ENCODE measurements at places on chromosomes 12 and 14.

GRCh38 chr14:105475269-105476096 is 862 bp downstream of the CRIP2 start:
- no peak for DNase-seq

DNA sequence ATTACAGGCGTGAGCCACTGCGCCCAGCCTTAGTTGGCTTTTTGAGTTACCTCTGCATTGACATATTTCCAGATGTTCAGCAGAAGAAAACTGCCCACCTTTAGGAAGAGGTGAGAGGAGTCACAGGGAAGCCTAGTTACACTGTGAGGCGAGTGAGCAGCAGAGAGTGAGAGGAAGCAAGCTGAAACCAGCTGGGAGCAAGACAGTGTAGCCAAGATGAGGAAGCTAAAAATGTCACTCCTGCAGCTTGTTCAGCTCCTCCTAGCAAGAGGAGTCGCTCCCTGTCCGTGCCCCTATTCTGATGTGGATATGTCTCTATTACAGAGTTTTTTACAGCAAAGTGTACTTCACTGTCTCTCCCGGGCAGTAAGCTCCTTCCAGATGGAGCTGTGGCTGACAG is 127.6 kb downstream of the GXYLT1 start:
- DNase-seq: no peak

DNA sequence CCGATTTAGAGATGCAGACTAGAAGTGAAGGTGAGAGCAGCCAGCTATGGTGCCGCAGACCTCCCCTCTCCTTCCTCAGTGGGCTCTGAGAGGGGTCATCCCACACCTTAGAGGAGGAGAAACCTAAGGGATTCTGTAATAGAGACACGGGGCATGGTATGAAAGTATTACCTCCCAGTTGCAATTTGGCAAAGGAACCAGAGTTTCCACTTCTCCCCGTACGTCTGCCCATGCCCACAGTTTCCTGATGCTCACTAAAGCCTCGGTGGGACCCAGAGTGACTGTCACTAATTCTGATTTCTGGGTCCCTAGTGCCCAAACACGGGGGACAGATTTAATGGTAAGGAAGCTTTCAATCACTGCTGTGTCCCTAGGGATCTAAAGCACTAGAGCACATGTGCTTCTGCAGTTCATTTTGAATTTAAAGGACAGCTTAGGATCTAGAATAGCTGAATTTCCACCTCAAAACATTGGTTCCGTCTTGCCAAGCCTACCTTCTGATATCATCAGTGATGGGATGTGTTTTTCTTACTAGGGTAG is 44.1 kb downstream of the DAD1 start:
- no peak for DNase-seq

DNA sequence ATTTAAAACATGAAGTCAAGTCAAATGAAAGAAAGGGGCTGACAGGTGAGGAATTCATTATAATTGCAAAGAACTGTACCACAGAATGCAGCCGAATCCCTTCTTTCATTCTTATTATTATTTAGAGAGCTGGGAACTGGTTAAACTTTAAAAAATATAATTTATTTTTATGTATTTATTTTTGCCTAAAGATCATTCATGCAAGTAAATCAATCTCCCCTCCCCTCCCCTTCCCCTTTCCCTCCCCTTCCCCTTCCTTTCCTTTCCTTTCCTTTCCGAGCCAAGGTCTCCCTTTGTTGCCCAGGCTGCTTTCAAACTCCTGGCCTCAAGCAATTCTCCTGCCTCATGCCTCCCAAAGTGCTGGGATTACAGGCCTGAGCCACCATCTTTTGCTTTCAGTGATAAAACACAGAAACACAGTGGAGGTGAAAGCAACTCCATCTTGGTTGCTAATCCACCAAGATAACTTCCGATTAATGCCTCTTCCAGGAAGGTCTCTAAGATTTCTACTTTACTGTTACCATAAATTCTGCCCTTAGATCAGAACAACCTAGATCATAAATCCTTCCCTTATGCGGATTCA is 6.0 kb upstream of the UBC start:
- no peak for DNase-seq

DNA sequence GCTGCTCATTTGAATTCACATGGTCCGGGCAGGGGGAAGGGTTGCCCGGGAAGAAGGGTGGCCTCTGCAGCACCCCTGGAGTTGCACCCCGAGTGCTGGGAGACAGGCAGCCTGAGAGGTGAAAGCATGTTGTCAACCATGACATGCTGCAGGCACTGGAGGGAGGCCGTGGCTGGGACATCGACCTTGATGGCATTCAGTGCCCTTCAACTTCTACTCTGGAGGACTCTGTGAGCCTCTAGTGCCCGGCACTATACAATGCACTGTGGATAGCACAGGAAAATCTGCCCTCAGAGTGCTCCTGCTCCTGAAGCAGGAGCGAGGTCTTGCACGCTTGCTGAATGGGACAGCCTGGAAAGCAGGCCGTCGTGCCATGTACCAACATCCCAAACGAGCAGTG is 359.3 kb upstream of the FKBP4 start:
- DNase-seq: no peak

DNA sequence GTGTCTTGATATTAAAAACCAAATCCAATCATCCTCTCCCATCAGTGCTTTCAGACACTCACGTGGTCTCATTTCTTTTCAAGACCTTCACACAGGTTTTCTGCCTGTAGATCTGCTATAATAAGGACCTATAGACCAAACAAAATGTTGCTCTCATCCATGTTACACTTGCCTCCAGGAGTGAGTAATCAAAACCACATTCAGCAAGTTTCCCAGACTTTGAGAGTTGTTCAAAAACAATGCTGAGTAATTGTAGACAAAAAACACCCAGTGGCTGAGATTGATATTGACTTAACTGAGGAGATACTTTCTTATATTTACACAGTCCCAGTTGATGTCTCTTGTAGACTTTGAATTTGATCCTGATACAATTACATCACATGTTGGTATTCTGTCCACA is 383.1 kb downstream of the TMEM132D start:
- DNase-seq: no peak

GRCh38 chr12:84641940-84642545 is 270.6 kb downstream of the SLC6A15 start:
- DNase-seq: peak; percentile 98

- no peak for DNase-seq
These were observed 196.6 kb upstream of the DCN start for GRCh38 chr12:91379051-91379775.

DNA sequence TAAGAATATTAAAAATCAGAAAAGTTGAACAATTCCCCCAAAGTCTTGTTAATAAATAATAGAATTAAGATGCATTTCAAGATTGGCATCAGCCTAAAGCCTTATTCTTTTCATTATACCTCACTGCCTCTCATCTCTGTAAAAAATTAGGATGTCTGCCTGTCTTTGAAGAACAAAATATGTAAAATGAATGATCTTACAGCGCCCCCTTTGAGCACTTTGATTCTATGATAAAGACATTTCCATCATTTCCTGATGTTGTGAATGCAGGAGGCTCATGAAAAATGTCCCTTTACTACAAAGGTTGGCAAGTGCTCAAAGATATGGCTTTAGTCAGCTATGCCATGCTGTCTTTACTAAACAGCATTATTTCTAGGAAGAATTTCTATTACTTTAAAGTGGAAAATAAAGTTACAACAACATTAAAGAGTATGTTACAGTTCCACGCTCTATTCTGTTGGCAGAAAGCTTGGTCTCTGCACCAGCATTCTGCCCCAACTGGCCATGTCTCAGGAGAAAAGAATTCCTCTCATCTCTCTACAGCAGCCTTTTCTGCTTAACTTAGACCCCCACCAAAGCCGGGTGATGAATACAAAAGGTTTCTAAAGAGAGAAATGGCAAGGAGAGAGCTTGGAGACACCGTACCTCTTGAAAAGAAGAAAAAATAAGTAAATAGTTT is 95.1 kb downstream of the LLPH start:
- no peak for DNase-seq

GRCh38 chr14:26995301-26995700 is 397.5 kb upstream of the NOVA1 start:
- DNase-seq: no peak

- DNase-seq: no peak
These were observed 150.1 kb downstream of the NTF3 start for GRCh38 chr12:5582018-5582417.

DNA sequence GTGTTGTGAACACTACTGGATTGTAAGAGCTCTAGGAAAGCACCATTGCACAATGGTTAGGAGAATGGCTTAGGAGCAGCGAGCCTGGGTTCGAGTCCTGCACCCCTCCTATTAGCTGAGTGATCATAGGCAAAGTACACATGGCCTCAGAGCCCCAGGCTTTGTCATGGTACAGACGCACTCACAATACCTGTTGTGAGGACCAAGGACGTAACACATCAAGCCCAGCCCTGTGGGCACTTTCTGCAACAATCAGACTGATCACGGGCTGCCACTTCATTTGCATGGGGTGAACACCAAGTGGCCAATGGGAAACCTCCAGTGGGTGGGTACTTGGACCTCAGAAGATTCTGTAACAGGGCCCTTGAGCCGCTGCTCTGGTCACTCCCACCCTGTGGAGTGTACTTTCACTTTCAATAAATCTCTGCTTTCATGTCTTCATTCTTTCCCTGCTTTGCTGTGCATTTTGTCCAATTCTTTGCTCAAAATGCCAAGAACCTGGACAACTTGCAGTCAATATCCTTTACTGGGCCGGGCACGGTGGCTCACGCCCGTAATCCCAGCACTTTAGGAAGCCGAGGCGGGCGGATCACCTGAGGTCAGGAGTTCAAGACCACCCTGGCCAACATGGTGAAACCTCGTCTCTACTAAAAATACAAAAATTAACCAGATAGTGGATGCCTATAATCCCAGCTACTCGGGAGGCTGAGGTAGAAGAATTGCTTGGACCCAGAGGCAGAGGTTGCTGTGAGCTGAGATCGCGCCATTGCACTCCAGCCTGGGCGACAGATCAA is 28.2 kb downstream of the GLRX5 start:
- DNase-seq: no peak

DNA sequence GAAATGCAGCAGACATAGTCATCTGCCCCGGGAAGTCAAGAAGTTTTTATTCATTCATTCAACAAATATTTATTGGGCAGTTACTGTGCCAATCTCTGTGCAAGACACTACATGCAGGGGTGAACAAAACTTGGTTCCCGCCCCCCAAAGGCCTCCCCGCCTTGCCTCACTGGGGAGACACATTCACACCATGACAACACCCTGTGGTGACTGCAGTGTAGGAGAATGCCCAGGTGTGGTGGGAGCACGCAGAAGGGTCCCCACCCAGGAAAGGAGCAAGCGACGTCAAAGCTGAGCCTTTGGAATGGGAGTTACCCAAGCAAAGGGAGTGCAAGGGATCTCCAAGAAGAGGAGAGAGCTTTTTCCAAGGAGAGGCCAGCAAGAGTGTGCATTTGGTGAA is 1.6 kb upstream of the AQP6 start:
- no peak for DNase-seq

GRCh38 chr14:85978582-85979250 is 448.8 kb downstream of the FLRT2 start:
- peak; percentile 50 for DNase-seq

GRCh38 chr14:20383636-20384035 is 29.7 kb downstream of the TEP1 start:
- DNase-seq: no peak

DNA sequence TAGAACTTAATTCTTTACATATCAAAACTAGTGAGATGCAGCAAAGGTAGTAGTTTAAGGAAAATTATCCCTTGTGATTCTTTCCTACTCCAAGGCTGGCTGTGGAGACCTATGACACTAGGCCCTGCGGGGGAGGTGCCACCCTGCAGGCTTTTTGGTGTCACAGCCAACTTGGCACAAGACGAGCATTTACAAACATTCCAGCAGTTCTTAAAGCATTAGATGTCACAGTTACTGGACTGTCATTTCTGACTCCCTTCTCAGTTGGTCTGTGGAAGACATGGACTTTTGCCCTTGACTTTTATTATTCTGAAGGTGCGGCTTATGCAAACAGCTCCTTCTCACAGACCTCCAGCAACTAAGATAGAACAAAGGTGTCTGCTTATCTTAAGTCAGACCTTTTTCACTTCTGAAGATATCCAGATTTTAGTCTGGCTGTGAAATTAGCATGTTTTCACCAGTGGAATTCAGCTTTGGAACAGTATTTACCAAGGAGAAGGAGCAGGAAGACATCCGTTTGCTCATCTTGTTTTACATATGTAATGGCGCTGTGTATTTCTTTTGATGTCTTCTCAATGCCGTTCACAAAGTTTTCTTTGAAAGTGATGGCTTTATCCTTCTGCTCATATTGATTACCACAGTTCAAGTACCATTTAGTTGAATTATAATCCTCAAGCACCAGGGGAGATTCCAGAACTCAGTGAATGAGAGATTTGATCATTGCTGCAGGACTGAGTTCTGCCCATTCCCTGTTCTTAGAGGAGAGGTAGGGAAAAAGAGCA is 17.9 kb downstream of the SRGAP1 start:
- DNase-seq: no peak

- no peak for DNase-seq
These were observed 43.8 kb upstream of the PPM1H start for GRCh38 chr12:62978768-62979167.

DNA sequence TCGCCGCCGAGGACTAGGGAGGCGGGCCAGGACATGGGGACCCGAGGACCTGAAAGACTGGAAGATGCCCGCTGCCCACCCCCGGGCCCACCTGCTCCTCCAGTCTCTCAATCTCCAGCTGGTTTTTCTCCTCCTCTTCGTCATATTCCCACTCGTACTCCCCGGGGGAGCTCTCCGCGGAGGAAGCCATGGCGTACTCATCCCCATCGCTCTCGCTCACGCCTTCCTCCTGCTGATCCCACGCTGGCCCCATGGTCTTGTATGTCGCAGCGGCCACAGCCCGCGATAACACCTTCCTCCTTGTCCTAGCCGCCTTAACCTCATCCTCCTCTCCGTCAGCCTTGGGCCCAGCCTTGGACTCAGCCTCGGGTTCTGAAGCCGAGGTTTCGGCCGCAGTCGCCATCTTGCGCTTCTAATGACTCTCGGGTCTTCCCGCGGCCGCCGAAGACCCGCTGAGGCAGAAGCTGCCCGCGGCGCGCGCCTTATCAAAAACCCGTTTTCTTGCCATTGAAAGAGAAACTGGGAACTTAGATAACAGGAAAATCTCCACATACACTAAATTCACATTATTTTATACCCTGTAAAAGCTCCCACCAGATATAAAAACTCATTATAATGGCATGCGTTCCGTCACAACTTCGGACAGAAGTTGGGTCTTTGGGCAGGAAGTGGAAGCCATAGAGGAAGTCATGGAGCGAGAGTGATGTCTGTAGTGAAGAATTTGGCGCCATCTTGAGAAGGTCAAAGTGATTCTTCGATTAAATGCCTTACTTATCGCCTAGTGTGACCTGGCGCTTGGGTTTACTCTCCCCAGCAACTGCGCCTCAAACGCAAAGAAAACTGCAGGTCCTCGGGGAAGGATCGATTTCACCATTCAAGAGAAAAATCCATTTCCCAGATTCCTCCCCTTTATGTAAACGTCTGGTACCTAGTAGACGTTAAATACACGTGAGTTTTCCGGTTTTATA is at the start of gene SART3:
Gene SART3, minus strand, starts transcription at position 422 of the 968 bp plus-strand sequence. Its CDS starts 19 bp downstream, at position 403.
- DNase-seq: peak; percentile 96

DNA sequence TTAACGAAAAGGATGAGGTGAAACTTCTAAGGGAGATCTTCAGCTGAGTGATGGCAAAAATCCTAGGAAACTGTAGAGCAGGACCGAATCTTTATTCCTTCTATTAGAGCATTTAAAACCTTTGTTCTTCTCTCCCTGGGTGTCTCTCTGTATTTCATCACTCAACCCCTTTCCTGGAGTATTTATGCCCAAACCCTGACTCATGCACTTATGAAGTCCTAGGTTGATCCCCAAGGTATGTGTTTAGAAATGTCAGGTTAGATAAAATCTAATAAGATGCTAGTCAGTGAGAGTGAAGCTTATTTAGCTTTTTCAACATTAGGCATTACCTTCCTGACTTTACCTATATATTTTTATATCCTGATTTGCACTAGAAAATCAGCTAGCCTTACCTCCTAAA is 239.8 kb upstream of the NPAS3 start:
- no peak for DNase-seq

Data from NCI-H2171 treated with DMSO at 0.1 percent for 48 hours (cell line).